Activated naive CD8-positive, alpha-beta T cell treated with anti-CD3 and anti-CD28 coated beads, Interleukin-2, amount 10 ng/mL, durations not matched to agents 7 days and 5 days (primary cell): ENCODE measurements at places on chromosomes 5 and 9. TPM values are rescaled to one million over a fixed set of nuclear protein-coding genes. Genes with fewer than 3 reads are reported as not detected.

- H3K27me3 ChIP-seq, result no peaks in the 10 kb centered on the region
- peaks cover 8% of the 10 kb centered on the region for H3K36me3 ChIP-seq
- no peak overlapping the region for H3K27ac ChIP-seq
- peaks cover 27% of the 10 kb centered on the region for H3K4me1 ChIP-seq
- peak overlapping the region; percentile 38 for H3K4me3 ChIP-seq
Measured at GRCh38 chr9:122807271-122807900, 7.5 kb downstream of the OR1K1 start.

DNA sequence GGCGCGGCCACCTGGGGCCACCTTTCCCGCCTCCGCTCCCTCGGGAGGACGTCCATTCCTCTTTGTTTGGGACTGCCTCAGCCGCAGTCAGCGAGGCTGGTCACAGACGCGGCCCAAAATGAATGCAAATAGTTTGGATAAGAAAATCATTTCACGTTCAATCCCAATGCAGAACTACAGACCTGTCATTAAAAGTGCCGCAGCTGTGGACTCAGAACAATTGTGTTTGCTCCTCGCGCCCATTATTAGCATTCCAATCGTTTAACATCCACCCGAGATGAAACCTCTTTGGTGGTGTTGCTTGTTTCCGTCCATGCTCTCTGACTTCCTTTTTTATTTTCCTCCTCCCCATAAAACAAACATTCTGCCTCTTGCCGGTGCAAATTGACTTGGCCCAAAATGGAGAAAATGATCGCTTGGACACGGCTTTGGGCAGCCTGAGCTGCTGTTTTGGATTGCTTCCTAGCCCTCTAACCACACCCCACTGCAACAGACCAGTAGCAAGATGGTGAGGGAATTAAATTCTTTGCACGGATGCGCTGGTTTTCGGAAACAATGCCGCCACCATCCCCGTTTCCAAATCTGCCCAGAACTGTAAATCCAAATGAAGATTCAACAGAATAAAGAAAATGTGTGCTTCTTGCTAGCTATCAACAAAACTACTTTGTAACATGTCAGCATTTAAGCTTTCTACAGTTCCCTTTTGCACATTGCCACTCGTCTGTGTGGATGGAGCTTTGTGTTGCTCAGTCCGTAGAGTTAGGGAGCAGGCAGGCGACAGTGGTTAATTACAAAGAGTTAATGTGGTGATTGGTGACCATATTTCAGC is 784 bp downstream of the NLN start:
- H3K36me3 ChIP-seq, result peaks cover 7% of the 10 kb centered on the region
- peaks cover 33% of the 10 kb centered on the region for H3K4me1 ChIP-seq
- no peaks in the 10 kb centered on the region for H3K27me3 ChIP-seq
- H3K4me3 ChIP-seq, result peak overlapping the region; percentile 94
- H3K27ac ChIP-seq, result peak overlapping the region; percentile 88

DNA sequence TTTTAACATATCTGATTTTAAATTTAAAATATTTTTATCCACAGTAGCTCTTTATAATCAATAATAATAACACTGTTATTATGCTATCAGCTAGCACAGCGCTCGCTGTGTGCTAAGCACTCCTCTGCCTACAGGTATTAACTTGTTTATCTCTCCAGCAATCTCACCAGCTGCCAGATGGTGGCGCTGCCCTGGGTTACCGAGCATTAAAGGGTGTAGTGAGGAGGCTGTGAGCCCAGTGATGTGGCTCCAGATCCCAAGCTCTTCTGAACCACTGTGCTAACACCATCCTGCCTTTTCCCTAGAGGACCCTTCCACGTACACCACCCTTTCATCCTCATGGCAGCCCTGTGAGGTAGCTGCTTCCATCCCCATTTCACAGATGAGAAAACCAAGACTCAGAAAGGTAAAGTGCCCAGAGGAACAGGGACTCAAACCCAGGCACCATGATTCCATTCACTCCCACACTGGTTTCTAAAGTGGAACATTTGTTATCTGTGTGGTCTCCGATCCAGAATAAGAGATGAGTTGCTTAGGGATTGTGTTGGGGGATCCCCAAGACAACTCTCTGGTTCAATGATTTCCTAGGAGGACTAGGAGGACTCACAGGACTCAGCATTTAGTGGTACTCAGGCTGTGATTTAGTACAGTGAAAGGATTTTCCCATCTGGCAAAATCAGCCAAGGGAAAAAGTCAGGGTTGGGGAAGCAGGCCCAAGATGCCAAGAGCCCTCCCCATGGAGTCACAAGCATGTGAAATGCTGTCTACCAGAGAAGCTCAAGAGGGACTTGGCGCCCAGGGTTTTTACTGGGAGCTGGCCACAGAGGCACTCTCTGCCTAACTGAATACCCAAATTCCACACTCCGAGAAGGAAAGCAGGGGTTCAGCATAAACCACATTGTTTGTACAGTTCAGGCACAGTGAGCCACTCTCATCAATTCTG is 7.0 kb downstream of the IGFBPL1 start:
- DNase-seq, result peak; percentile 61
- no peaks in the 10 kb centered on the region for H3K36me3 ChIP-seq
- H3K4me1 ChIP-seq, result no peaks in the 10 kb centered on the region

GRCh38 chr5:130616161-130616560 is 548.9 kb downstream of the HINT1 start:
- no peaks in the 10 kb centered on the region for H3K36me3 ChIP-seq
- no peaks in the 10 kb centered on the region for H3K27me3 ChIP-seq
- H3K4me1 ChIP-seq, result no peaks in the 10 kb centered on the region

- no peaks in the 10 kb centered on the region for H3K27me3 ChIP-seq
- H3K27ac ChIP-seq, result no peak overlapping the region
- no peak for DNase-seq
- peaks cover 4% of the 10 kb centered on the region for H3K4me1 ChIP-seq
Measured at GRCh38 chr5:37490120-37490810, 111.1 kb downstream of the WDR70 start.

GRCh38 chr5:79694652-79695051 is 5.0 kb downstream of the CMYA5 start:
- H3K27ac ChIP-seq, result no peak overlapping the region
- peaks cover 11% of the 10 kb centered on the region for H3K36me3 ChIP-seq
- H3K27me3 ChIP-seq, result no peaks in the 10 kb centered on the region
- peaks cover 7% of the 10 kb centered on the region for H3K4me1 ChIP-seq
- no peak for DNase-seq
- H3K4me3 ChIP-seq, result no peak overlapping the region

- no peak overlapping the region for H3K4me3 ChIP-seq
- peaks cover 1% of the 10 kb centered on the region for H3K36me3 ChIP-seq
- no peak overlapping the region for H3K27ac ChIP-seq
Measured at GRCh38 chr5:108345541-108346171, 36.2 kb downstream of the FBXL17 start.

- H3K4me1 ChIP-seq, result peaks cover 17% of the 10 kb centered on the region
- H3K4me3 ChIP-seq, result no peak overlapping the region
- no peaks in the 10 kb centered on the region for H3K27me3 ChIP-seq
- no peak overlapping the region for H3K27ac ChIP-seq
- no peak for DNase-seq
- peaks cover 11% of the 10 kb centered on the region for H3K36me3 ChIP-seq
Measured at GRCh38 chr9:114606068-114606467, 5.0 kb upstream of the TMEM268 start.

DNA sequence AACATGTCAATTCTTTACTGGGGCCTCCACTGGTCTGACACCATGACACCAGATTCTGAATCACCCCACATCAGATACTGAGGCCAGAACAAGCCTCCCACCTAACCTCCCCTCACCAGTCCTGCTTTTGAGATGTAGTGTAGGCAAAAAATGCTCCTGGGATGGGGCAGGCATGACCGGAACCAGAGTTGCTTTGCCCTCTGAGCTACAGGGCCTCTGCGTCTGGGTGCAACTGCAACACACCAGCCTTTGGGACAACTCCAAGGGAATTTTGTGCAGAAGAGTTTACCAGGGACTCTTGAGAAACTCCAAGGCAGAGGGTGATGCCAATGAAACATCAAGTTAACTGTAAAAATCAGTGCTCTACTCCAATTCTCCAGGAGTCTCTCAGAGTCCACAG is 79.4 kb downstream of the SIL1 start:
- peaks cover 2% of the 10 kb centered on the region for H3K36me3 ChIP-seq
- DNase-seq, result no peak
- no peak overlapping the region for H3K4me3 ChIP-seq
- H3K4me1 ChIP-seq, result no peaks in the 10 kb centered on the region
- no peak overlapping the region for H3K27ac ChIP-seq
- no peaks in the 10 kb centered on the region for H3K27me3 ChIP-seq

- H3K36me3 ChIP-seq, result no peaks in the 10 kb centered on the region
- no peak for DNase-seq
- H3K4me3 ChIP-seq, result no peak overlapping the region
- no peak overlapping the region for H3K27ac ChIP-seq
- peaks cover 9% of the 10 kb centered on the region for H3K27me3 ChIP-seq
- H3K4me1 ChIP-seq, result no peaks in the 10 kb centered on the region
Measured at GRCh38 chr5:74042959-74043358, 417.0 kb downstream of the ARHGEF28 start.

GRCh38 chr9:111627260-111627963 is 3.7 kb upstream of the DNAJC25 start:
- no peak for DNase-seq
- peaks cover 10% of the 10 kb centered on the region for H3K4me1 ChIP-seq
- H3K27ac ChIP-seq, result no peak overlapping the region
- peaks cover 11% of the 10 kb centered on the region for H3K27me3 ChIP-seq
- no peak overlapping the region for H3K4me3 ChIP-seq

- H3K27ac ChIP-seq, result no peak overlapping the region
- no peaks in the 10 kb centered on the region for H3K36me3 ChIP-seq
- H3K4me1 ChIP-seq, result peaks cover 6% of the 10 kb centered on the region
Measured at GRCh38 chr9:93304574-93305496, 120.9 kb downstream of the WNK2 start.

- H3K27me3 ChIP-seq, result peaks cover 80% of the 10 kb centered on the region
- H3K4me1 ChIP-seq, result peaks cover 28% of the 10 kb centered on the region
- peak overlapping the region; percentile 3 for H3K4me3 ChIP-seq
- H3K36me3 ChIP-seq, result no peaks in the 10 kb centered on the region
- no peak overlapping the region for H3K27ac ChIP-seq
- no peak for DNase-seq
Measured at GRCh38 chr5:159104759-159105144, 5.0 kb upstream of the EBF1 start.

DNA sequence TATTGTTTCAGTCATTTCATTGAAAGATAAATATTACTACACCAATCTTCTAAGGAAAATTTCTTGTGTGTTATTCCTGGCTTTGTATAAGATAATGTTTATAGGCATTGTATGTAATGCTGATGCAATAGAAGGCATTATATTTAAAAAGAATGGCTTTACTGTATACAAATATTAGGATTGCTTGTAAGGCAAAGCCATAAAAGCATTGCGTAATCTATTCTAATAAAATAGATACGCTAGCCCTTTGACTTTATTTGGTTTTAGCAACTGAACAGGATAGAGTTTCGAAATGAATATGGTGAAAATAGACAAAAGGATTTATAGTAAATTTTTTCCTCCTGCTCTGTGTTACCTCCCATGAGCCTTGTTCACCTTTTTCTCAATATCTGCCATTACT is 5.5 kb upstream of the LYSMD3 start:
- no peak overlapping the region for H3K4me3 ChIP-seq
- no peaks in the 10 kb centered on the region for H3K36me3 ChIP-seq
- DNase-seq, result no peak
- no peaks in the 10 kb centered on the region for H3K4me1 ChIP-seq
- peaks cover 30% of the 10 kb centered on the region for H3K27me3 ChIP-seq

GRCh38 chr9:75087289-75087823 is 599 bp downstream of the NMRK1 start:
- DNase-seq, result peak; percentile 35
- peaks cover 51% of the 10 kb centered on the region for H3K4me1 ChIP-seq
- H3K27ac ChIP-seq, result peak overlapping the region; percentile 94
- peaks cover 11% of the 10 kb centered on the region for H3K36me3 ChIP-seq
- H3K4me3 ChIP-seq, result peak overlapping the region; percentile 92

GRCh38 chr9:133120501-133121197 is 391 bp downstream of the RALGDS start:
- peak overlapping the region; percentile 69 for H3K27ac ChIP-seq
- H3K27me3 ChIP-seq, result no peaks in the 10 kb centered on the region
- no peak for DNase-seq
- H3K4me1 ChIP-seq, result peaks cover 46% of the 10 kb centered on the region
- no peaks in the 10 kb centered on the region for H3K36me3 ChIP-seq

DNA sequence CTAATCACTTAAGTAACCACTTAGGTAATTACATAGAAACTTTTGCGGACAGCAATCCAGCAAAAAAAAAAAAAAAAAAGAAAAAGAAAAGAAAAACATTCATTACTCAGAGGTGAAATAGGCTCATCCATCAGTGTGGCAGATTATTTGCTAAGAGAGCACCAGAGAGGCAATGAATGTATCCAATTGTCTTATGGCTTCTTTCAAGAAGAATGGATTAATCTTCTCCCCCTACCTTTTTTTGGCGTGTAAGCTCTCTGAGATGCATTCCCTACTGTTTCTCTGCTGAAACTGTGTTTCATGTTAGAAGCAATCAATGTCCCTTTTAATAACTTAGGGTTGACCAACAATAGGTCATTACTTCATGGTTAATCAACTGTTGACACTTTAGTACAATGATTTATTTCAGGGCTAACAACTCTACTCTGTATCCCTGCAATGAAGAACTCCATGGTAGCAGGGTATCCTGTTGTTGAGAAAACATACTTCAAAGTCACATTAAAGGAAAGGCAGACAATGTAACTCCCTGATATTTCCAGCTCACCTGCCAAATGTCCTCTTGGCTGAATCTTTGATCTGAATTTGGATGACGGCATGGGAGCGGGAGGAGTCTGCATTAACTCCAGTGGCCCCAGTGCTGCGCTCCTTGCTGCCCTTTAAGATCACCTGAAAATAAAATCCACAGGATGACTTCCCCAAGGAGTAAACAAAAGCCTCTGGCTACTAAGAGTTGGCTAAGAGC is 57.6 kb downstream of the KIF24 start:
- peaks cover 10% of the 10 kb centered on the region for H3K36me3 ChIP-seq
- H3K4me1 ChIP-seq, result no peaks in the 10 kb centered on the region
- H3K4me3 ChIP-seq, result no peak overlapping the region
- H3K27ac ChIP-seq, result no peak overlapping the region
- no peaks in the 10 kb centered on the region for H3K27me3 ChIP-seq

- DNase-seq, result no peak
- H3K36me3 ChIP-seq, result peaks cover 32% of the 10 kb centered on the region
- H3K4me3 ChIP-seq, result no peak overlapping the region
- no peaks in the 10 kb centered on the region for H3K27me3 ChIP-seq
Measured at GRCh38 chr5:76612942-76613341, 10.3 kb downstream of the F2RL2 start.

DNA sequence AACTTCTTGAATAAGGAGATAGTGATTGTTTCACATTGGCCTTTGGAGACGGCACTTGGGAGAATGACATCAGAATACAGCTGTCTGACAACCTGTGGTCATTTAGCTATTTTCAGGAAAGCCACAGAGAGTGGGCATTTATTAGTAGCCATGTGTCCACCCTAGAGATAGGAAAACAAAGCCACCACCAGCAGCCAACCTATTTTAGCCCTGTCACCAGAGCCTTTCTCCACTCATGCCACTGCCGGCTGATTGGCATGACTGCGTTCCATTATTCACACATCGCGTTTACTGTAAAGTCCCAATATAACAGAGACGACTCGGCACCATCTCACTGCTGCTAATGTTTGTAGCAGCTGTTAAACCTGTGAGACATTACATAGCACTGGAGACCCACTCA is 330.1 kb downstream of the NDUFS4 start:
- H3K27me3 ChIP-seq, result no peaks in the 10 kb centered on the region
- H3K4me1 ChIP-seq, result no peaks in the 10 kb centered on the region
- H3K27ac ChIP-seq, result no peak overlapping the region
- H3K4me3 ChIP-seq, result no peak overlapping the region
- no peak for DNase-seq

Gene KIF12
- not detected for total RNA-seq

Gene KCNV2
- not detected for total RNA-seq

Gene TUSC1
- total RNA-seq, result not detected

Gene LEAP2
- 4.4 TPM for total RNA-seq

Gene PIP5KL1
- 1.9 TPM for total RNA-seq

Gene ZMYND19
- total RNA-seq, result 33.0 TPM

Gene TMC1
- total RNA-seq, result not detected

Gene NOXA1
- 3.7 TPM for total RNA-seq
